ENCODE measurements at places on chromosomes 5 and 9.

GRCh38 chr5:11064763-11065450, 303.9 kb upstream of the DAP start:
- DNase-seq, result no peak

DNA sequence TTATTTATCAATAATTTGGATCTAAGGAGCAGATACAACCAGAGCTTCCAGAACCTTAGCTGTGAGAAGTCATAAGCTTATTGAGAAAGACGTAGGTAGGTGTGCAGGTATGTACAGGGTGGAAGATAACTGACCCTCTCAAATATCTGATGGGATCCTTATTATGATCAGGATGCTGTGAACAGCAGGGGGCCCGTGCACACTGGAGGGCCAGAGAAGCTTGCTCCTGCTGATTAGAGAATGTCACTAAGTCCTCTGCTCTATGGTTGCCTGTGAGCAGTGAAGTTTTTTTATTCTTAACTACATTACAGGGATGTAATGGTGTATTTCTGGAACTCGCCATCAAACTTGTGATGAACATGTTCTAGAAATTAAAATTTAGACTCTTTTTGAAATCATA, 108.9 kb upstream of the POU5F2 start:
- DNase-seq, result no peak

DNA sequence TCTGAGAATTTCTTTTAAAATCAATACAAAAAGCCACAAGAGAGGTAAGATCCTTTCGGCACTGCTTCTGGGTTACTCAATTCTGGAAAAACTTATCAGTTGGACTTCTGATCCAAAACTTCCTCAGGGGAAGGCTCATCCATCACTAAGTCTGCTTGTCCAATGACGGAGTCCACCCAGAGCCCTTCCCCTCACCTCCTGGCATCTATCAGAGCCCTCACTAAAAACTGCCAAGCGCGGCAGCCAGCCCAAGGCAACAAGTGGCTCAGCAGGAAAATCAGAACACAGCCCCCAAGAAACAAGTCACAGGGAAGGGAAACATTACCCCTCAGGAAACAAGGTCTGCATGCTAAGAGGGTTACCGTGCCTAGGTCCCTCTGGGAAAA, 869 bp upstream of the ESM1 start:
- no peak for DNase-seq

DNA sequence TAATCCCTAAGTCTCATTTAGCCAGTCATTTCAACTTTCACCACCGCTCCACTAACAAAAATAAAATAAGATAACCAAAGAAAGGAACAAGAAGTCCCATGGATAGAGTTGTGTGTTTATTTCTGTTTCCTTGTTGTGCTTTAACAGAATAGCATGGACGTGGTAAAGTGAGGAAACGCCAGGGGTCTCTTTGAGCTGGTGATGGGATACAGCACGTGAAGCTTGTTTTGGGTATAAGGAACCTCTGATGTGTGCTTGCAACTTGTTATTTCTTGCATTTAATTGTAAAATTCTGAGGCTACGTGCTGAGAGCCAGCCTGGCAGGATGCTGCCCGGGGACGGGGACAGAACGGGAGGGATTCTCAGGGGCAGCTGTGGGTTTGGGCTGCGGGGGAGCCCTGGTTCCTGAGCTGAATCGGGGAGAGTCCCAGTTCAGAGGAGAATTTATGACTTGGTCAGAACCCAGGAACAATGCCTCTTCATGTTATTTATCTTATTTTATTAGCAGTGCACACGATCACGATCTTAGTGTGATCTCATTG, 63.4 kb downstream of the ANKRD33B start:
- DNase-seq, result no peak

All from RCC 7860 (cell line).